CD4-positive, alpha-beta T cell treated with Interleukin-21 for 1 hour (primary cell): ENCODE measurements at places on chromosomes 4 and X.

DNA sequence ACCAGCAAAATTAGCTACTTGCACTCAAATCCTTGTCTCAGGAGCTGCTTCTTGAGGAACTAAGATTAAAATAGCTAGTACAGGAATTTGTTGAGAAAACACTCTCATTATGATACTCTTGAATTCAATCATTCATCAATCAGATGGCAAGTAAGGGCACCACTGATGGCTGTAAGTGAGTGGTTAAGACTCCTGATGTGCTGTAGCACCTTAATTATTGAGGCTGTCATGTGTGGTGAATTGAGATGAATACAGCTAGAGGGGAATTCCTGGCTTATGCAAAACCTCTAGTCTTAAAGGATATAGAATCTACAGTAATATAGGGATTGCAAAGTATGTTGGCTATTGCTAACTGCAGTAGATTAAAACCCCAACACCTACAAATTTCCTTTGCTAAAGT is 509.1 kb downstream of the IQCM start:
- DNase-seq: no peak

DNA sequence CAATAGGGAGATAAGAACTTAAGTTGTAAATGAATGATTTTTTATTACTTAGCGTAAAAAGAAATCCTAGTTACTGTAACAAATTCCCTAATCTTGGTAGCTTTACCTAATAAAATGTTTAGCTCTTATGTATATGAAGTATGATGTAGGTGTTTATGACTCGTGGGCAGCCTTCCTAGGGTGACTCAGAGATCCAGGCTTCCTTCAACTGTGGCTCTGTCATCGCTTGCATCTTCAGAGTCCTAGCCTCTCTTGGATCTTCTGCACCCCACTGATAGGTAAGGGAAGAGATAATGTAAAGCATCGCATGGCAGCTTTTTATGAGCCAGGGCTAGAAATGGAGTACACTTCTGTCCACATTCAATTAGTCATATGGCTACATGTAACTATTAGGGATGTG is 165.6 kb upstream of the GLRA2 start:
- DNase-seq: no peak

- DNase-seq: peak; percentile 25
Measured at GRCh38 chrX:152904151-152905080, 6.5 kb downstream of the ZNF185 start.

DNA sequence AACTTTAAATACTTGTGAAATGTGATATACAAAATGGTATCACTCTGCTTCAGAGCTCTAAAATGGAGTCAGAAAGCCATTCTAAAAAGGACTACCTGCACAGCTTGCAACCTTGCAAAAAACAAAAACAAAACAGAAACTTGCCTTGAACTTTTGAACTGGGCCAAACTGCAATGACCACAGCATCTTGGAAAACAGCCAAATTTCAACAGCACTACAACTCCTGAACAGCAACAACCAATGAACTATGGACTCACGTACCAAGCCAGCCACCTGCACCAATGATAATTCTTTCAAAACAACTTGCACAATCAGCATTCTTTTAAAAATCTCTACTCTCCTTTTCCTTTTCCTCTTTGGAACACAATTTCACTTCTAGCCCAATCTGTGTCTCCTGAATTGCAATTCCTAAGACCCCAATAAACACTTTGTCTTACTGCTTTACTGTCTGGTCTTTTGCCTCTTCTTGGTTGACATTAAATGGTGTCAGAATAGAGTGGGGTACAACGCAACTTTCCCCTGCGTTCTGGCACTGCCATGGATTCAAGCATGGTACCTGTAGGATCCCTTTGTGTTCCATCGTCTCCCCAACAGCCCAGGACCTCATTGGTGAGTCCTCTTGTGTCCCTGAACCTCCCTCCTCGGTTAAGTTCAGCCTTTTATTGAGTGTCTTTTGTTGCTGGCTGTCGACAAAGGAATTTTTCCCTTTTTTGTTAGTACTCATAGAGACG is 35.7 kb upstream of the FMR1 start:
- peak; percentile 13 for DNase-seq

DNA sequence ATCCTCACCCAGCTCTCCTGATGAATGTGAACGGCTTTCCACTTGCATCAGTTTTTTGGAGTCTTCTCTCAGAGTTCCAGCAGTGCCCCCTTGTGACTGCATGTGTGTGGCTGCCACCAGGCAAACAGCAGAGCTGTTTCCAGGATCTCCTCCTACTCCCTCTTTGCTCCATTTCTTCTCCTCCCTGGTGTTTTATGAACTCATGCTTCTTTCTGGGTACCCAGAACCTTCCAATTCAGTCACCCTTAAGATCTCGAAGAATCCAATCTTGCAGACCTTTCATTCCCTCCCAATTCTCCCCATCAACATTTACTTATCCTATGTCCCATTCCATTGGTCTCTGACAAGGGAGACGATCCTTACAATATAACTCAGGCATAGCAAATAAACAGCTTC is 6.8 kb upstream of the TCEANC start:
- DNase-seq: peak; percentile 34

DNA sequence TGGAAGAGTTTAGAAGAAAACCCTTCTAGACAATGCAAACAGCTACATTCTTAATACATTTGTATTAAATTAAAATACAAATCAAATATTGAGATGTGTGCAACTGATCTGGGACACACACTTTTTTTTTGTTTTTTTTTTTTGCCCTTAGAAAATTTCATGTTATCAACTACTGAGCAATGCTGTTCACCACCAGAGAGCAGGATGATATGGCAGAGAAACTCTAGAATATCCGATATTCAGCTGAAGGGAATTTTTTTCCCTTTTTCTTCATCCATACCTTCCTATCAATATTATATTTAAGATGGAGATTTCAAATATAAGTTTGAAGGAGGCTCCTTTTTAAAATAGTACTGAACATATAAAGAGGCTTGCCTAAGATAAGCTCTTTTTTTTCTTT is 1.0 kb downstream of the NDST3 start:
- DNase-seq: no peak

GRCh38 chrX:21586001-21586400 is 72.1 kb downstream of the KLHL34 start:
- DNase-seq: no peak

DNA sequence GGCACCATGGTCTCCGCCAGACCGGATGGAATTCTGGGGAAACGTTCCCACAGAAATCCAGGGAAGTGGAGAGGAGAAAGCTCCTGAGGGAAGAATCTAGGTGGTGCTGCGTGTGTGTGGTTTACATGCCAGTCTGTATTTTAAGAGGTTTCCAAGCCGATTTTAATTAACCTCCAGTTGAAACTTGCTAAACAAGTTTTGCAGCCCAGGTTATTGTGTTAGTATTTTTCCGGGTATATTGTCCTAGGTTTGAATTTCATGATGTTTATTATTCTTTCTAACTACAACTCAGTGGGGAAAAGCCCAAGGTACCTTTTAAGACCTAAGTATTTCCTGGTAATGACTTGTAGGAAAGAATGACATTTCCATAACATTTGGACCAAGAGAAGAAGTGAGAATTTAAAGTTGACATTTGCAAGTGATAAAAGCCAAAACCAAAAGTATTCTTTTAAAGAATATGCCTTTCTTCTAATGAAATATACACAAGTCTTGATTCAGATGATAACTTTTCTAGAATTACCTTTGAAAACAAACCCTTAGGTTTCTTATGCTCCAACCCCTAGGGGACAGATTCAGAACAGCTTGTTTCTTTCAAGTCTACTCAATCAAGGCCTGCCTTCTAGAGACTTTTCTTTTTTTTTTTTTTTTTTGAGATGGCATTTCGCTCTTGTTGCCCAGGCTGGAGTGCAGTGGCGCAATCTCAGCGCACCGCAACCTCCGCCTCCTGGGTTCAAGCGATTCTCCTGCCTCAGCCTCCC is 14.6 kb downstream of the SAT1 start:
- DNase-seq: no peak

- DNase-seq: no peak
Measured at GRCh38 chrX:9326369-9326768, 138.5 kb upstream of the TBL1X start.

DNA sequence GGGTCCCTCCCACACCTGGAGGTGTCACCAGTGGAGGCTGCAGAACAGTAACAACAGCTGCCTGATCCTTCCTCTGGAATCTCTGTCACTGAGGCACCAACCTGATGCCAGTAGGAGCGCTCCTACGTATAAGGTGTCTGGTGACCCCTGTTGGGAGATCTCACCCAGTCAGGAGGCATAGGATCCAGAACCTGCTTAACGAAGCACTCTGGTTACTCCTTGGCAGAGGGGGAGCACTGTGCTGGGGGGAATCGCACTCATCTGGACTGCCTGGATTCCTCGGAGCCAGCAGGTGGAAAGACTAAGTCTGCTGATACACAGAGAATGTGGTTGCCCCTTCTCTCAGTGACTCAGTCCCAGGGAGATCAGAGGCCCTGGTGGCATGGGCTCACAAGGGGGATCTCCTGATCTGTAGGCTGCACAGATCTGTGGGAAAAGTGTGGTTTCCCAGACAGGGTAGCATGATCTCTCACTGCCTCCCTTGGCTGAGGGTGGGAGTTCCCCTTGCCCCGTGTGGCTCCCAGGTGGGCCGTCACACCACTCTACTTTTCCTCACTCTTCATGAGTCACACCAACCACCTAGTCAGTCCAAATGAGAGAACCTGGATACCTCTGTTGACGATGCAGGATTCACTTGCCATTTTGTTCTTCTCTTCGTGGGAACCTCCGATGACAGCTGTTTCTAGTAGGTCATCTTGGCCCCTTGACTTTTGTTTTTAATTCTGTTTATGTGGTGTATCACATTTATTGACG is 305.9 kb downstream of the IDS start:
- DNase-seq: no peak

- no peak for DNase-seq
Measured at GRCh38 chr4:55684276-55684675, 48.2 kb upstream of the NMU start.

- DNase-seq: no peak
Measured at GRCh38 chrX:13761606-13762414, 27.3 kb downstream of the OFD1 start.

DNA sequence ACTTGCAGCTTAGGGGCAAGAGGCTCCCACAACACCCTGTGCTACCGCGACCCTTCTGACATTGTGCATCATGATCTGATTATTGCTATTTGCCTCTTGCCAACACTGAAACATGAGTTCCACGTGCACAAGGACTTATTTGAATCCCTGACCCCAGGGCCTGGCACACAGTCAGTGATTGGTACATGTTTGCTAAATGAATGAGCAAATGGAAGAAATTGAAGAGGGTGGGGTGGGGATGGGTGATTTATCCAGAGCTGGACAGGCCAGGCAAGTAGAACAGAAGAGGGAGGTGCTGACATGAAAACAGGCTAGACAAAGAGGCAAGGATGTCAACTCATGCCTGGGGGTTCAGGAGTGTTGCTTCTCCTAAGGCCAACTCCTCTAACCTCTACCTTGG is 24.9 kb upstream of the RPL39 start:
- no peak for DNase-seq

GRCh38 chrX:50470103-50471031 is at the start of gene DGKK:
DGKK (minus strand) TSS chrX:50470825; CDS start chrX:50470678, 147 bp downstream.
- no peak for DNase-seq

GRCh38 chr4:187128976-187129375 is 405.3 kb upstream of the FAT1 start:
- no peak for DNase-seq

DNA sequence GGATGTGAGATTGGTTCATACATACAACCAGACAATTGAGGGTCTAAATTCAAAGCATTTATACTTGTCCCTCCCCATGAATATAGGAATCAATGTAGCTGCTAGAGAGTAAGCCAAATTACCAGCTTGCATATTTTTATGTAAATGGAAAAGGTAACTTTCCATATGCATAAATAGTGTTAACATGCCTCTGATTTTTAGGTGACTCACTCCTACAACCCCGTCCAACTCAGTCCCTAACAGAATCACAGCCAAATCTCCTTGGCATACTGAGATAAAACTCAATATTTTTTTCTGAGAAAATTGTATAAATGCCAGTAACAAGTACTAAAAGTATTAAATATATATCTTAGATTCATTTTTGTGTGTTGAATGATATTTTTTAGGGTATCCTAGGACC is 67.2 kb downstream of the INPP4B start:
- no peak for DNase-seq

DNA sequence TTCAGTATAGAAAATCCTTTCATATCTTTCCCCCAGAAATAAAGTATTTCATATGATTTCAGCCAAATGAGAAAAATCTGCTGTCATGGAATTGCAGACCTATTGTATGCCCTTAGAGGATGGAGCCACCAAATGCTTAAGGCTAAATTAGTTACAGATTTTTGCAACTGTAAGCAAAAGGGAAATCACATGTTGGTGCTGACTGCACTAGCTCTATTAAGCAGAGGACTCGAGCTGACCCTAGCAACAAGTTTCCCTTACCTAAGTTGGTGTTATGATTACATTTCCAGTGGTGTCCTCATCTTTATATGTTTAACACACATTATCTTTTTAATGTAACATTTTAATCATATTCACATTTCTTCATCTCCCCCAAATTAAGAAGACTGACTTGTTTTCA is 58.3 kb upstream of the DOCK11 start:
- DNase-seq: no peak

DNA sequence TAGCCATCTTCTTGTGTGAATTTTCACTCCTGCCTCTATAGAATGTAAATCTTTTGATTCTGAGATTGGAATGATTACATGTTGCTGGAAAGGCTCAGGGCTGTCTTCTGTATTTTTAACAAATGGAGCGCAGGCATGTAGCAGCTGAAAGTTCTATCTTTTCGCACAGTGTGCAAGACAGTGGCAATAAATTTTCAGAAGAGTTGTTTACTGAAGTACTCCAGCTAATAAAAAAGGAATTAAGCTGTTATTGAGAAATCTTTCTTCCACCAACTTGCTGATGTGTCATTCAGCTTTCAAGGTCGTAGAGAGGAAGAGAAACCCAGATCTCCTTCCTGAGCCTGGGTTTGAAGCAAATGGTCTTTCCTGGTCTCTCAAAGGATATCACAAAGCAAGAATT is 122.0 kb upstream of the PUDP start:
- no peak for DNase-seq

DNA sequence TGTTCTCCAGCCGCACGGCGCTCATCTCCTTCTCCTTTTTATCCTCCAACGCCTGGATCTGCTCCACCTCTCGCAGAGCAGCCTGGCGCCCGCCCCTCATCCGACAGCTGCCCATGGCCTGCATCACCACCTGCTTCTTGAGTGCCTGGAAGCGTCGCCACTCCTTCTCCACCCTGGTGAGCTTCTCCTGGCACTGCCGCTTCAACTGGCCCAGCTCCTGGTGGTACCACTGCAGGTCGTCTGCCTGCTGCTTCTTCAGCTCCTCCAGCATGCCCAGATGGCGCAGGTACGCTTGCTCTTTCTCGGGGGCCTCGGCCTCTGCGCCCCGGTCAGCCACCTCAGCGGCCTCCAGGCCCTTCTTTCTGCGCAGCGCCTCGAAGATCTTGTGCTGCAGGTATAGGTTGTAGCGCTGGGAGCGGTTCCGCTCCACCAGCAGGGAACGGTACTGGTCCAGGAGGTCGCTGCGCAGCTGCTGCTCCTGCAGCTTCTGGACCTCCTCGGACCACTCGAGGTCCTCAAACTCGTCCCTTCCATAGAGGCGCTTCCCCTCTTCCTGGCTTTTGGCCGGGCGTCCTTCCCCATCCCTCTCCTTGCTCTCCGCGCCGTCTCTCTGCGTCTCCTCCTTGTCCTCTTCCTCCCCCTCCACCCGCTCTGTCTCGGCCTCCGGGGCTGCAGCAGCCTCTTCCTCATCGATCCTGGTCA is 1.2 kb upstream of the TADA2B start:
- no peak for DNase-seq
